Germinal center (tissue), 1 donor: ENCODE measurements at places on chromosomes 6 and 20.

DNA sequence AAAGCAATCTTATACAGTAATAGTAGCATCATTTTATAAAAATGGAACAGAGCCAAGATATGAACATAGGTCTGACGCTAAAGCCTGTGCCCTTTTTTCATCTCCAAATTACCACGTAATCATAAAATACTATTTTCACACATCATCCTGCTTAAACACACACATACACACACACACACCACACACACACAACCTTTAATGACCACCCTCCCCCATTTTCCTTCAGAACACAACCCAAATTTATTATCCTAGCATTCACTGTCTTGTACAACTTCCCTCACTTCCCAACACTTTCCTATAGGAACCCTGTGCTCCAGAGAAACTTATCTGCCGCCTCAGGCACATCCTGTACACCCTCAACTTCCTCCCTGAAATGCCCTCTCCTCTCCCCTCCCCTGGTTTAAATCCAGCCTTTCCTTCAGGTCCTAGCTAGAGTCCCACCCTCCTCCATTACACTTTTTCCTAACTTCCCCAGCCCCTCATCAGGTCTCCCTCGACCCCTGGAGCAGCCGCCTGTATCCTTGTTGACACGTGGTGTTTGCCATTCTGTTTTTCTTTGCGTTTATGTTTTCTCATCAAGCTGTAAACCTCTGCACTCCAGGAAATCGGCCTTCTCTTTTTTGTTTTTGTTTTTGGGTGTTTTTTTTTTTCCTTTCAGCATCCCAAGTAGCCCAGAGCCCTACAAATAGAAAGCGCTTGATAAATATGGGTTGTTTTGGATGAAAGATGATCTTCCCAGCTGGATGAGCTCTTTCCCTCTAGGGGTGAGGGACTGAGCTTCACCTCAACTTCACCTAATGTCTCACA lies 968 bp upstream of the MMP24 start:
- no peak for DNase-seq

GRCh38 chr6:79608334-79609224 lies 22.6 kb upstream of the SH3BGRL2 start:
- DNase-seq = no peak

- DNase-seq = no peak
Observed at GRCh38 chr20:63276956-63277355, 4.3 kb downstream of the ARFGAP1 start.

- no peak for DNase-seq
Observed at GRCh38 chr20:17345321-17345720, 118.5 kb downstream of the PCSK2 start.

DNA sequence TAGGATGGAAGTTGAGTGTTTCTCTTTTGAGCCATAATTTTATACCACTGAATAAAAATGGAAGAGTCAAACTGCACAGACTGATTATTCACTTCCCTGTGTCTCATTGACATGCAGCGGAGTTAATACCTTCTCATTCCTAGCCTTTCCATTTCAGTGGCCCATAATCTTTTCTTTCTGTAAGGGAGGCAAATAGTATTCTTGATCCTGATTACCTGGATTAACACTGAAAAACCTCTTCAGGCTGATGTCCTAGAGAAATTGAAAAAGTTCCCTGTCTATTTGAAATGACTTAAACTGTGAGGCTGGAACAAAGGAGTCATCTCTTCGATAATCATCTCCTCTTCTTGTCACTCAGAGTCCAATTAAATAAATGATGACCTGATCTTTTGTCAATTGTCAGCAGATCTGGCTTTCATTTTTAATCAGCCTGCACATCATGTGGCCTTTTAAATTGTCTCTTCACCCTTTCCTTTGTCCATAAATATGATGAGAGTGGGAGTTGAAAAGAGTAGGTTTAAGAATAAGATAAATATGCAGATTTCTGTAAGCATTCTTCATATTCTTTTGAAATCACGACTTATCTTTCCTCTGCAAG lies 713.0 kb downstream of the EPM2A start:
- no peak for DNase-seq

GRCh38 chr20:4160761-4161305 lies 145.5 kb upstream of the RNF24 start:
- DNase-seq = no peak

- DNase-seq = no peak
Observed at GRCh38 chr6:9593554-9593953, 821.3 kb downstream of the TFAP2A start.

DNA sequence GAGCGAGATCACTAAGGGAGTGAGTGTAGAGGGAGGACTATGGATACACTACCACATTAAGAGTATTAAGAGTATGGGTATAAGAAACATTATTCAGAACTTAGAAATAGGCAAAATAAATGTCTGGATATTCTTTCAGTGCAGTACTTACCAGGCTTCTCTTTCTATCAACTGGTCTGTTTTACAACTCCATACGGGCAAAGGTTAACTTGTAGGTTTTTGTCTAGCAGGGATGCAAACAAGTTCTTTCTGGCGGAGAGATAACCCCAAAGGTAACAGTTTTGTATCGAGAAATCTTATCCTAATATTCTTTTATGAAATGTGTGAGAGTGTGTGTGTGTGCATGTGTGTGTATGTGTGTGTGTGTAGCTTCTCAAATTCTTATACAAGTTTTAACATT lies 186.2 kb downstream of the ARHGAP18 start:
- DNase-seq = no peak

- DNase-seq = no peak
Observed at GRCh38 chr20:45981261-45981660, 9.3 kb upstream of the ZNF335 start.

- no peak for DNase-seq
Observed at GRCh38 chr6:30843611-30843998, 40.7 kb upstream of the DDR1 start.

GRCh38 chr6:155177363-155177961 lies 86.4 kb upstream of the CLDN20 start:
- DNase-seq = peak; percentile 53

DNA sequence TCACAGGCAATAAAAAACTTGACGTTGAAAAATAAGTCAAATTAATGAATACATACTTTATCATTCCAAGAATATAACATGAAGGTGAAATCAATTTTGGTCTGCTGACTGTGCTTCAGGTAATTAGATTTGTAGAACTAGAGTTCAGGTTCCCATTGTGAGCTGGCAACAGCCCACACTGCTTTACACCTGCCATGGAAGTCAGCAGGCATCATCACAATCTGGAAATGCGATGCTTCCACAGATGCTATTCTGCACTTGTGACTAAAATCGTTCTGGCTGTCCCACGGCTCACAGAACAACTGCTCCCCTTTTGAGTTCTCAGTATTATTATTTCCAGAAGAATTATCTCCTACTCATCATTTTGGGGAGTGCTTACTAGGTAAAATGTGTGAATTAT lies 62.6 kb upstream of the THEMIS start:
- no peak for DNase-seq

DNA sequence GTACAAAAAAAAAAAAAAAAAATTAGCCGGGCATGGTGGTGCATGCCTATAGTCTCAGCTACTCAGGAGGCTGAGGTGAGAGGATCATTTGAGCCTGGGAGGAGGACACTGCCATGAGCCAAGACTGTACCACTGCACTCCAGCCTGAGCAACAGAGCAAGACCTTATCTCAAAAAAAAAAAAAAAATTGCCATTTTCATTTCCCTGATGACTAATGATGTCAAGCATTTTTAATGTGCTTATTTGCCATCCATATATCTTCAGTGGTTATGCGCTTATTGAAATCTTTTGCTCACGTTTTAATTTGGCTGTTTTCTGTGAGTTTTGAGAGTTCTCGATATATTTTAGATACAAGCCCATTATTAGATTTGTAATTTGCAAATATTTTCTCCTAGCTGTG lies 46.7 kb downstream of the PFDN4 start:
- no peak for DNase-seq

DNA sequence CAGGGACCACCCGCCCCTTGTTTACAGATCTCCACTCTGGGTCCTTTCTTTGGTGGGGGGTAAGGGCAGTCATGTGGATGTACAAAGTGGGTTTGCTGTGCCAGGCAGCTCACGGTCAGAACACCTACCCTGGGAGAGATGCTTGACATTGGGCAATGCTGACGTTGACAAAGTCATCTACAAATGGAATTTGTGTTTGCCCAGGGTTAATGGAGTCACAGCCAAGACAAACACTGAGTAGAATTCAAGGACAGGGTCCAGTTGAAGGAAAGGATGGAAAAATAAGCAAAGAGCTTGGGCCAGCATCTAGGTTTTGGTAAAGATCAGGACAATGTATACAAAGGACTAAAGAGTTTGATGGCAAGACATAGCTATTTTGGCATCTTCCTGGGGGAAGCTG lies 54.7 kb downstream of the MOCS1 start:
- no peak for DNase-seq

GRCh38 chr6:81476881-81477280 lies 275.6 kb downstream of the TENT5A start:
- DNase-seq = no peak

DNA sequence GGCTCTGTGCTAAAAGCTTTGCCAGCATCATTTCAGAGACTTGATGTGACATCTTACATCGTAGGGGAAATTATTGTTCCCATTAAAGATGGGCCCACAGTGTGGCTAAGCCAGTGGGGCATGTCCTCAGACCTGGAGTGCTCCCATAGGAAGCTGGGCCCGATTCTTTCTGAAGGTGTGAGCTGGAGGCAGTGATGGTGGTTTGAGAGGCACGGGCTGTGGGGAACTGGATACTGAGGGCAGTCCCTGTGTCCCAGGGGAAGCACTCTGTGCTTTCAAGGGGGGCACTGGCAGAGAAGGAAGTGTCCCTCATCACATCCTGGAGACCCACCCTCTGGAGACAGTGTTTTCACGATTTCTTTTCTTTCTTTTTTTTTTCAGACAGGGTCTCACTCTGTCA lies 8.6 kb upstream of the FAM110A start:
- no peak for DNase-seq

DNA sequence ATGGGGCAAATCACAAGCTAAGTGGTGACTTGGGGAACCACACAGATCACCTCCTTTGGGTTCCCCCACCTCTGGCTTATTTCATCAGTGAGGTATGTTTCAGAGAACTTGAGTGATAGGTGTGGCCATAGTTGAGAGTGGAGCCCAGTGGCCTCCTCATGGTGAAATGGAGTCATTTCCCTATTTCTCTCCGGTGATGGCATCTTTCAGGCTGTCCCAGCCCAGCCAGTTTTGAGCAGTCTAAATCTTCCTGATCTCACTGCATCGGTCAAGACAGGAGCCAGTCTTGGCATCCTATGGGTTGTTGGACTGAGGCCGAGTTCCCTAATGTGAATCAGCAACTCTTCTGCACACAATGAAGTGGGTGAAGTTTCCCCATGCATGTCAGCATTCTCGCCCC lies 132.4 kb downstream of the EYA2 start:
- no peak for DNase-seq

DNA sequence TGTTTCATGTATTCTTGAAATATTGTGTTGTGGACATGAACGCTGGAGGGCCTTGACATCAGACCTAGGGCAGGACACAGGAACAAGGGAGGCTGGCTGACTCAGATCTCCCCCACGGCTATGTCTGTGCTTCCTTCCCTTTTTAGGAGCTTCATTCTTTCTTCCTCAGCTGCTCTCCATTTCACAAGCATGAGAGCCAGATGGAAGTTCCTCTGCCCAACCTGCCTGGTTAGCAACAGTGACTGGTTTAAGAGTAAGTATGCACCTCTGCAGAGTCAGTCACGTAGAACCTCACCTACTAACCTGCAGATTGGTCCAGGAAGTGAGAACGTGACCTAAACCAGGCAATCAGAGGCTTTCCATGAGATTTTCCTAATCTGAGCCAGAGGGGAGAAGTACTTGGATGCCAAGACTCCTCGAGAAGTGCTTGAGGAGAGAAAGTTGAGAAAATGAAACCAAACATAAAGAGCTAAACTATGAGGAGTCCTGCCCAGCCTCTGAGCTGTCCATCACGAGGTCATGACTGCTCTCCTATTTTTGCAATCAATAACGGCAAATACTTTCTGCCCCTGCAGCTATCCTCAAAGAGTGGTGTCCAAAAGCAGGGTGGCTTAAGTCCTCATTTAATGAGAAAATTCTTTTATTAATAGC lies 465.2 kb upstream of the CITED2 start:
- no peak for DNase-seq

DNA sequence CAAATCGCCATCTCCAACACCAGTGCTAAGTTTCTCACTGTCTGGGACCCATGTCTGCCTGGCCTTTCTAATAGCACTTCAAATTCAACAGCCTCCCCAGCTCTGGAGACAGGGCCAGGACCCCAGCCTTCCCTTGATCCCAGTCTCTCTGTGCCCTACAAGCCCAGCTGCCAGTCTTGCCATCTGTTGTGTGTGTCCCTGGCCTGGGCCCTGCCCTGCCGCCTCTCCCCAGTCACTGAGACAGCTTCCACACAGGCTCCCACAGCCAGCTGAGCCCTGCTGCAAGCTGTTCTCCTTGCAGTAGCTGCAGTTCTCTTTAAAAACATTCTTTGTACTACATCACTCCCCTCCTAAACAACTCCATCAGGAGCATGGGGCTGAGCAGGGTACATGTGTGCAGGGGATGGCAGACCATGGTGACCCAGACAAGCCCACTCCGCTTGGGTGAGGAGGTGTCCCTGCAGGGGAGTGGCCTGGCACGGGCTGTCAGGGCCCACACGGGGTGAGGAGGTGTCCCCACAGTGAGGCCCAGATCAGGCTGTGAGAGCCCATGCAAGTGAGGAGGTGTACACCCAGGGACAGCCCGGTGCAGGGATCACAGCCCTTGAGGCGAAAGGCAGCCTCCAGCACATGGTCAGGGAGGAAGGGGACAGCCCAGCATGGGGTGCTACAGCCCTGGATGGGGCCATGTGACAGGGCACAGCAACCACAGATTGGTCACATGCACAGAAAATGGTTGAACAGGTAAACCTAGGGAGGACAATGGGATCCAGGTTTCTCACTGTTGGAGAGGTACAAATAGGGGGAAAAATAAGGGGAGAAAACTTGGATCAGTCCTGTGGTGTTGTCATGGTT lies 16.2 kb downstream of the CST7 start:
- no peak for DNase-seq

- no peak for DNase-seq
Observed at GRCh38 chr6:86856937-86857563, 80.3 kb upstream of the HTR1E start.

DNA sequence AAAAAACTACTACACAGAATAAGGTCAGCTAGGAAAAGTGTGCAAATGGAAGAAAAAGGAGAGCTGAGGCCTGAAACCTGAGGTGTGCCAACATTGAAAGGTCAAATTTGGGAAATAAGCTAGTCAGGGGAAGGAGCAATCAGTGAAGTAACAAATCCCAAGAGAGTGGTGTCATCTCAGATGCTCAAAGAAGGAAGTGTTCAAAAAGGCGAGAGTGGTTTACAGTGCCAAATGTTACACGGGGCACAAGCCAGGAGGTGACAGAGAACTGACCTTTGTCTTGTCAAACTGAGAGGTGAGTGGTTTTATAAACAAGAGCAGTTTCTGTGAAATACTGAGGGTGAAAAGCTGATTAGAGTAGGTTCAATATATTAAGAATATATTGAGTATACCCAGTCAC lies 83.0 kb upstream of the TCF21 start:
- no peak for DNase-seq

GRCh38 chr20:37552415-37552814 lies 24.7 kb upstream of the BLCAP start:
- DNase-seq = no peak

DNA sequence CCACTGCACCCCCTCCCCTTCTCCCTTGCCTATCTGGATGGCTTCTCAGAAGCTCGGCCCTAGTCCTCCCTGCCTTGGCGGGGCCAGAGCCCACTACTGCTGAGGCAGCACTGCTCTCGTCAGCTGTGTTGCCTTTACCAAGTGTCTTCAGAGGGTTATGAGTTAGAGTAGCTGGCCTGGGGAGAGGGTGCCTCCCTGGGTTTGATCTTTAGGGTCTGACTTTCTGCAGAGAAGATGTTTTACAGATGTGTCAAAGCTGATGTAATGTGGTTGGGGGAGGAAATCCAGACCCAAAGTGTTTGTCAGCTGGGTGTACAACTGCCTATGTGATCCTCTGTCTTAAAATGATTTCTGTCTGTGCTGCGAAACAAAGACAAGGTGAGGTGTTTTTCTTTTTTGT lies 30.4 kb upstream of the PI16 start:
- no peak for DNase-seq
